ENCODE measurements at places on chromosomes 7 and 10. TPM values are rescaled to one million over a fixed set of nuclear protein-coding genes. Genes with fewer than 3 reads are reported as not detected.

AUTS2 gene
- total RNA-seq, result 43.6 TPM

GRCh38 chr7:30660331-30661255 is 21.7 kb downstream of the CRHR2 start:
- no peak for DNase-seq

GRCh38 chr7:28038175-28038797 is 142.3 kb downstream of the JAZF1 start:
- DNase-seq, result no peak

DNA sequence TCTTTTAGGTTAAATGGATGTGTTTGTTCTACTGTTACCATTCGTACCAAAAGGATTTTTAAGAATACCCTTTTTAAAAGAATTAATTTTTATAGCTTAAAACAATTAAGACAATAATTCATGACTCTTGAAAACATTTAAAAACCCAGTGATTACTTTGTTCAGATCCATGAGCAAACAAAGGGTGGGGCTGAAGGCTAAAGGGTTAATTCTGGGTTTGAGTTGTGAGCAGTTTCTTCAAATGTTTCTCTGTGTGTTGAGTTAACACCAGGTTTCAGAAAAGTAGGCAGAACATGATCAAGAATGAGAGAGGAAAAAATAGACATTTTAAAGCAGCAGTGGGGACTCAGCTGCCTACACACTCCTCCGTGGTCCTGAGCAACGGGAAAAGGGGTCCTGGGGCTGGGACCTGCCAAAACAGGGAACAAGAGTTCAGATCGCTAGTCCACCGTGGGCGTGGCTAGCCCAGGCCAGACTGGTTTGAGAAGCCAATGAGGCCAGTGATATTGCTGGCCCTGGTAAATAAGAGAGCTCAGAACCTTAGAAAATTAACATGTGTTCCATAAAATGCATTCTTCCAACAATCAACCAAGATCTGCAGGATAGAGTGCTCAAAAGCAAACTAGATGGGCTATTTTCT is 14.9 kb upstream of the EZH2 start:
- DNase-seq, result no peak

- no peak for DNase-seq
These were observed 550.0 kb downstream of the MDFIC start for GRCh38 chr7:115471891-115472290.

GRCh38 chr10:71083716-71083975 is 128.7 kb upstream of the UNC5B start:
- no peak for DNase-seq

DNA sequence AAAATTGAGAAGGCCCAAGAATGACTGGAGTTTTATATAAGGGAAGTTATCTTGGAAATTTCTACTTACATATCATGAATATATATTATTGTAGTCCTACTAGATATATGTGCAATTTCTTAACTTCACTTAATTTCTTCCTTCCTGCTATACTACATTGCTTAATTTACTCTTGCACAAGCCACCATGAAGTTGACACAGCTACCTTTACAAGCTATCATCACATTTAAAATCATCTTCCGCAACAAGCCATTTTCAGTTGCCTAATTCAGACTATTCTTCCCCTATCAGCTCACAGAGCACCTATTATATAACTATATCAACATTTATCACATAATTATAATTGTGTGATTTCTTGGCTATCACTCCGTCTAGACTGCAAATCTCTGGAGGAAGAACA is 418.4 kb downstream of the PARD3 start:
- no peak for DNase-seq

DNA sequence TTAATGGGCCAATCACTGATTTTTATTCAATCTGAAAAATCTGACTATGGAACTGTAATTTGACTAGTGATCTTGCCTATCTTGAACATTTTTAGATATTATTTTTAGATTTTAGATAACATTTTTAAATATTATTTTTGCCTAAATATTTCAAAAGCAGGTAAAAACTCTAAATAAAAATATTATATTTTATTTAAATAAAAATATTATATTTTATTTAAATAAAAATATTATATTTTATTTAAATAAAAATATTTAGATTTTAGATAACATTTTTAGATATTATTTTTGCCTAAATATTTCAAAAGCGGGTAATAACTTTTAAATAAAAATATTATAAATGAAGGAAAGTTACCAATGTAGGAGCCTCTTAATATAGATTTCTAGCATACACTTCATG is 187.8 kb downstream of the PHF14 start:
- DNase-seq, result no peak

DNA sequence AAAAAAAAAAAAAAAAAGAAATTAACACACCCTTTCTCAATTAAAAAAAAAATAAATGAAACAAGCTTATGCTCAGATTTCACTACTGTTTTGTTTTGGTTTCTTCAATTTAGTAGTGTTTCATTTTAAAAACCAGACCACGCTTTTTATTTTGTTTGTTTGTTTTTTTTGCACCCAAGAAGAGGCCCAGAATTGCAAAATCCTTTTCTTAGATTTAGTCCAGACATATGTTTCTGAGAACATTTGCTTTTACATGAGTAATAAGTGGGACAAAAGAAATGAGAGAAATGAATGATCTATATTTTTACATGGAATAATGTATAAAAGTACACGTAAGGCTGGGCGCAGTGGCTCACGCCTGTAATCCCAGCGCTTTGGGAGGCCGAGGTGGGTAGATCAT is 34.5 kb upstream of the CAMK1D start:
- DNase-seq, result no peak

Measured in CD4-positive, alpha-beta T cell (primary cell).